ENCODE measurements at places on chromosomes 12 and 14. TPM values are rescaled to one million over a fixed set of nuclear protein-coding genes. Genes with fewer than 3 reads are reported as not detected.

DNA sequence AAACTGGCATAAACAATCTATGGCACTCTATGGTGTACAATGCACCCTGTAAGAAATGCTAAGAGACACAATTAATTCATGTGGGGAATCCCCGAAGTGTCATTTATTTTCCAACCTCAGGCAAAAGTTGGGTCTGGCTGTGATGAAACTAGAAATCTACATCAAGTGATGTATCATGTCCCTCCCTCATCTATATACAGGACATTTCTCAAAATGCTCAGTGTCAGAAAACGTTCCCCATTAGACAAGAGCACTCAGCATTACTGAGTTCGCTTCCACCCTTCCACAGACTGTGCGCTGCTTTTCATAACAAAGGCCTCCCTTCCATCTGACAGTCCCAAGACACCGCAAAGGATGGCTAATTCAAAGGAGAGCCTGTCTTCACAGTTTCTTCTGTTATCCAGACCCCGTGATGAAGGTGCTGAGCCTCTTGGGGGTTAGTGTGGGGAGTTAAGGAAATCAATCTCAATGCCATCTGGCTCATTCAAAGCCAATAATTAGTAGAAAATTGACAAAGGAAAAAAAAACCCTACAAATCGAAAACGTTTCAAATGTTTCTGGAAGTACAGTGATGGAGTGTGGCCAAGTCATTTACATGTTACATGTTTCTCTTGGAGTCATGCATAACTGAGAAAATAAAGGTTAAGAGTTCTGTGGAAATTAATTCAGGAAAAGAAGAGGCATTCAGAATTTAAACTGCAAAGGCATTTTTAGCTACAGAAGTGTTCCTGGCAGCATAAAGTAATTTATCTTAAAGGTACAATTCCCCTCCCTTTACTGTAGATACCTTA is 7.5 kb downstream of the CCDC88C start:
- no peak for DNase-seq

DNA sequence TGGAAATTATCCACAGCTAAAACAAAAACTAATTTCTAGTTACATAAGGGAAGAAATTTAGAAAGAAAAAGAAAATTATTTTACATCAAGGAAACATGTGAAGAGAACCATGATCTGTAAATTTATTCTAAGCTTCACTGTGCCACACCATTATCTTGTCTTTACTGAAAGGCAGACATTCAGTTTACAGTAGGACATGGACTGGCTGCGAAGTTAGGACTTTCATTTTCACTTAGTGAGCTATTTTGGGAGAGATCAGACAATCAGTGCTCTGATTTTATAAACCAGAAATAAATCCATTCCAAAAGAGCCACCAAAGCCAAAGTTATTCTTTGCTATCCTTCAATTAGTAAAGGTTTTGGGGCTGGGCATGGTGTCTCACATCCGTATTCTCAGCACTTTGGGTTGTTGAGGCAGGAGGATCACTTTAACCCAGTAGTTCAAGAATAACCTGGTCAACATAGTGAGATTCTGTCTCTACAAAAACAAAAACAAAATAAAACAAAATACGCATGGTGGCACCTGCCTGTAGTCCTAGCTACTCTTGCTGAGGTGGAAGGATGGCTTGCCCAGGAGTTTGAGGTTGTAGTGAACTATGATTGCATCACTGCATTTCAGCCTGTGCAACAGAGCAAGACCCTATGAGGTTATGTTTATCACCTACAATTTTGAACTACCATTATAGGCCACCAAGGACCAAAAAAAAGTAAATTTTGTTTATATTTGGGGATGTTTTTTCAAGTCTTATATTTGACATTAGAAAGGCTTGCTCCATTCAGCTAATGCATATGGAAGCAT is 1084.8 kb upstream of the ATXN7L3B start:
- DNase-seq = no peak

- DNase-seq = no peak
Measured at GRCh38 chr14:55500708-55501107, 60.3 kb upstream of the TBPL2 start.

PDE3A gene
- 12.7 TPM for total RNA-seq

POTEM gene
- total RNA-seq = not detected
